ENCODE measurements at places on chromosomes 5 and 9. TPM values are rescaled to one million over a fixed set of nuclear protein-coding genes. Genes with fewer than 3 reads are reported as not detected.

DNA sequence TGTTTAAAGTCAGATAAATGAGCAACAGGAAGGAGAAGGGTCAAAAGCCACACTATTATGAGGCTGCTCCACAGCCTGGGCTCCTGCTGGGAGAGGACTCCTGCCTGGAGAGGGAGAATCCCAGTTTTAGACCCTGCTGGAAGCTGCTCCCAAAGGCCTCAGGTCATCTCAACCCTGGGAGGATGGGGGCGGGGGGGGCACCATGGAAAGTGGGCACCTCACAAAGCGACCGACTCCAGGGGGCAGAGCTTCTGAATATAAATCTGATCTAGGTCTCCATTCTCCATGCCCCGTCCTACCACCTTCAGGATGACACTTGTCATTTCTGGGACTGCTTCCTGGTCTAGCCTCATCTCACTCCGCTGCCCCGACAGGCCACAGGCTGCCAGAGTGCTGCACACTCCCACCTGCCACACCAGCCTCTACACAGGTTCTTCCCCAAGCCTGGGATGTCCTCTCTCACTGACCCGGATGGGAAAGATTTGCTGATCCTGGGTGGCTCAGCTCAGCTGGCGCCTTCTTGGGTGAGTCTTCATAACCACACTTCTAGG, 183.4 kb downstream of the GAPVD1 start:
- no peak for DNase-seq

GRCh38 chr5:141680751-141681201, 1.3 kb downstream of the ARAP3 start:
- DNase-seq: peak; percentile 62

DNA sequence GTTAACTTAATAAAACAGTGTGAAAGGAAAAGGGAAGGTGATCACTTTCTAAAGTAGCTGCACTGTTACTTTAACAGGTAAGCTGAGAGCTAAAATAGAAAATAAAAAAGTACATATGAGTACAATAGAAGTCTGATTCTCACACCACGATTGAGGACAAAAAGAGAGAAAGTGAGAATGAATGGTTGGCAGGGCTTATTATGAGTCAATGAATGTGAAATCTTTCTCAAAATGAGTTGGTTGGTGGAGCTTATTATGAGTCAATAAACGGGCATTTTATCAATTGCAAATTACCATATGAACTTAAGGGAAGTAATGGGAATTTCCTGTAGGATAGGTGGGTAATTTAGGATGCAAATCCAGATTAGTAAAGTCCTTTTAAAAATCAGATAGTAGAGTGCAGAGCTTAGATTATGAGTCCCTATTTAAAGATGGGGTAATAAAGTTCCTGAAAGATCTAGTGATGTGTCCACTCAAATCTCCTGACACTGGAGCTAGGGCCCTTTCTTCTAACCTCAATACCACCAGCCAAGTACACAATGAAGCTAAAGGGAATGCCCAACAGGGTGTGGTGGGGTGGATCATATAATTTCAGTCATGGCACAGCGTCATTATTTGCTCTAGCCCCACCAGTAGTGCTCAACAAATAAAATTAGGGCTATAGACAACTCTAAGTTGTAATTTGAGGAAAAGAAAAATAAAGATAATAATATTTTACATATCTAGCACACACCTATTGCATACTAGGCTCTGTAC, 21.1 kb upstream of the TLR4 start:
- no peak for DNase-seq

DNA sequence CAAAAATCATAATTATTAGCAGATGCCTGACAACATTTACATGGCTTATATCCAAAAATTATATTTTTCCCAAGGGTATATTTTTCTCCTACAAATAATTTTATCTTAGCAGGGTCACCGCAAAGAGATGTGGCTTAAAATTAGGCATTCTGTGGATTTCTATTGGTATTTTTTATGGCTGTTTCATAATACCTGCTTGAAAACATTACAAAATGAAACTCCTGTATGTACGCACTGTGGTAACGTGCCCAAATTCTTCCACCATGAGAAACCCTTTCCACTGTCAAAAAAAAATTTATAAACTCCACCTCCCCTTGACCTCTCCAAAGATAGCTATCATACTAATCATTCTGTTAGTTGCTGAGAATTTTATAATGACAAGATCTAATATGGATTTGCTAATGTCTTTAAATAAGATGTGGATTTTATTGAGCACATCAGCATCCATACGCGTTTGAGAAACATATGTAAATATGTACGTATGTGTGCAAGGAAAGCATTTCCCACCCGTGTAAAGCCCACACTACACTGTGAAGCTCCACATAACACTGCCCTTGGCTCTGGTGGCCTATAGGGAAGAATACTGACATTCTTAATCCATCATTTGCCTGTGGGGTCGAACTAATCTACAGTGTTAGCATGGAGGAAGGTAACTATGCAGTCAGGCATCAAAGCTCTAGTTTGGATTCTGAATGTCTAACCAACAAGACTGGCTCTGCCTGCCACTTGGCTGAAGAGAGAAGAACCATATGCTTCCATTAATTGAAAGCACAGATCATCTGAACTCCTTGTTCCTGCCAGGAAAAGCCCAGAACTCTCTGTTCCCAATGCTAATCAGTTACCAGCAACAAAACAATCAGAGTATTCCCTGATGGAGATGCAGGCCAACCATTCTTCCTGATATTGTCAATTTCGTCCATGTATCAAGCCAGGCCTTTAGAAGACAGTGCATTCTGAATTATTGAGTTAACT, 244.7 kb downstream of the SPOCK1 start:
- no peak for DNase-seq

- DNase-seq: no peak
Observed at GRCh38 chr9:600006-600405, 241.5 kb upstream of the DMRT1 start.

INIP gene
- total RNA-seq: 17.6 TPM
